ENCODE measurements at places on chromosomes 2 and 18. TPM values are rescaled to one million over a fixed set of nuclear protein-coding genes. Genes with fewer than 3 reads are reported as not detected.

DNER gene
- total RNA-seq: not detected

BOLA3 gene
- 63.2 TPM for total RNA-seq

ST8SIA3 gene
- not detected for total RNA-seq

ALPG gene
- total RNA-seq: not detected

MYO3B gene
- total RNA-seq: 0.05 TPM

FAM237A gene
- not detected for total RNA-seq

IL36A gene
- total RNA-seq: not detected

GLI2 gene
- total RNA-seq: 0.12 TPM

SERPINB13 gene
- not detected for total RNA-seq

TEKT4 gene
- total RNA-seq: not detected

POTEE gene
- total RNA-seq: 0.94 TPM

RIT2 gene
- not detected for total RNA-seq

RPRM gene
- total RNA-seq: not detected

TM4SF20 gene
- not detected for total RNA-seq

SRD5A2 gene
- total RNA-seq: not detected

CTAGE1 gene
- not detected for total RNA-seq

TNFRSF11A gene
- total RNA-seq: 8.6 TPM

REG1B gene
- not detected for total RNA-seq

NAT8 gene
- total RNA-seq: not detected

INHA gene
- not detected for total RNA-seq

RGPD6 gene
- total RNA-seq: 7.7 TPM

APLF gene
- total RNA-seq: 3.7 TPM

DCC gene
- not detected for total RNA-seq

SPAST gene
- 22.4 TPM for total RNA-seq

FAM228B gene
- 8.7 TPM for total RNA-seq

RAB6C gene
- total RNA-seq: not detected

TLX2 gene
- total RNA-seq: 0.52 TPM

DSG4 gene
- total RNA-seq: not detected

NOSTRIN gene
- not detected for total RNA-seq

POTEJ gene
- total RNA-seq: not detected

Data from activated CD4-positive, alpha-beta T cell treated with anti-CD3 and anti-CD28 coated beads, Interleukin-2, amount 10 ng/mL, durations not matched to agents 7 days and 5 days (primary cell).